Activated gamma-delta T cell (primary cell): ENCODE measurements at places on chromosomes 7 and 10.

- DNase-seq = no peak
Measured at GRCh38 chr10:36578306-36578705, 547.1 kb upstream of the ANKRD30A start.

DNA sequence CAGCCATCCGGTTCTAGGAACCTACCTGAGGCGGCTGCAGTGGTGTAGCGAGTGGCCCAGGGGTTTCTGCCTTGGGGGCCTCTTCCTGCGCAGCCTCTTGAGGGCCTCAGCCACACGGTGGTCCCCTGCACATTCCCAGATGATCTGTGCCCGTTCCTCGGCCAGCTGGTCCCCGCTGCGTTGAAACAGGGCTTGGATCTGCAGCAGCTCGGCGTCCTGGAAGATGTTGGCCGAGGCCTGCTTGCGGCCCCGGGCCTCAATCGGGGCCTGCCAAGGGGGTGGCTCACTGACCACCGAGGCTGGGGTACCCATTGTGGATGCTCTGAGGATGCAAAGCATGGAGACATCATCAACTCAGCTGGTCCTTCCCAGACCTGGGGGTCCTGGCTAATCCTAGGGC, 7.4 kb downstream of the AVPI1 start:
- no peak for DNase-seq

DNA sequence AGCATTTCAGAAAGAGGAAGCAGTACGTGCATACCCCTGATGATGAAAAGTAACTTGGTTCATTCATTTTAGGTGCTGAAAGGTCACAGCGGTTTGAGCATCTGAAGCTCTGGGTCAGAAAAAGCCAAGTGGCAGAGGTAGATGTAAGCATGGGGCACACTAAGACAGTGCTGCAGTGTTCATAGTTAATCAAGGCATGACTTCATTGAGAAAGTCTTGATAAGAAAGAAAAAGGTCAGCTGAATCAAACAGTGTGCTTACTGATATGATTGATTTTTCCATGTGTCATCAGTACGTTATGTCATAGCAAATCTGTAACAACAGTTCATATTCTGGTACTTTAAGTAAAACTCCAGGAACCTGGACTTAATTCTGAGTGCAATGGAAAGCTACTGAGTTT, 107.7 kb upstream of the PCLO start:
- DNase-seq = no peak

DNA sequence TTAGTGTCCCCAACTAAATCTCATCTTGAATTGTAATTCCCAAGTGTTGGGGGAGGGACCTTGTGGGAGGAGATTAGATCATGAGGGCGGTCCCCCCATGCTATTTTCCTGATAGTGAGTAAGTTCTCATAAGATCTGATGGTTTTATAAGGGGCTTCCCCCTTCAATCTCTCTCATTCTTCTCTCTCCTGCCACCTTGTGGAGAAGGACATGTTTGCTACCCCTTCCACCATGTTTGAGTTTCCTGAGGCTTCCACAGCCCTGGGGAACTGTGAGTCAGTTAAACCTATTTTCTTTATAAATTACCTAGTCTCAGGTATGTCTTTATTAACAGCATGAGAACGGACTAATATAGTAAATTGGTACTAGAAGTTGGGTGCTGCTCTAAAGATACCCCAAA, 365.6 kb downstream of the ANKRD7 start:
- DNase-seq = no peak

DNA sequence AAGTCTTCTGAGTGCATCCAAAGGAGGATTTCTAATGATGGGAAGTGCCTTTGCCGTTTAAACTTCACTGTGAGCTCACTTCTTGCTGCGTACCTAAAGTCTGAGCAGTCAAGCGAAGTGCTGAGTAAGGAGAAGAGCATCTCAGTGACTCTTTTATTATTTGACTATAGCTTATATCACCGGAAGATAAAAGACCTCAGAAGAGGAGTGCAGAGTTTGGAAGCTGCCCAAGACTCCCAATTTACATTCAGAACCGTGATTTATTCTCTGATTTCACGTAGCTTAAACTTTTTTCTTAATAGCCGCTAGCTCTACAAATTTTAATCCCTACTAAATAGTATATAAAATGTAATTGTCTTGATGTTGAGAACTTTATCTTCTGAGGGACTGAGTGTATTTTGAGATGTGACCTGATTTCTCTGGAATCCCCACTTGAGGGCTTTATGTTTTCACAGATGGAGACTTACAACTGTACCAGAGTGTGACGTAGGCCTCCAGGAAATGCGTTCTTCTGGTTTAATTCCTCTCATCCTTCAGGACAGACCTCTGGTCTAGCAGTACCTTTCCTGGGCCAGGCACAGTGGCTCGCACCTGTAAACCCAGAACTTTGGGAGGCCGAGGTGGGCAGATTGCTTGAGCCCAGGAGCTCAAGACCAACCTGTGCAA, 51.1 kb downstream of the CAMK1D start:
- no peak for DNase-seq

- DNase-seq = no peak
Measured at GRCh38 chr7:8015100-8015745, 46.6 kb downstream of the GLCCI1 start.

DNA sequence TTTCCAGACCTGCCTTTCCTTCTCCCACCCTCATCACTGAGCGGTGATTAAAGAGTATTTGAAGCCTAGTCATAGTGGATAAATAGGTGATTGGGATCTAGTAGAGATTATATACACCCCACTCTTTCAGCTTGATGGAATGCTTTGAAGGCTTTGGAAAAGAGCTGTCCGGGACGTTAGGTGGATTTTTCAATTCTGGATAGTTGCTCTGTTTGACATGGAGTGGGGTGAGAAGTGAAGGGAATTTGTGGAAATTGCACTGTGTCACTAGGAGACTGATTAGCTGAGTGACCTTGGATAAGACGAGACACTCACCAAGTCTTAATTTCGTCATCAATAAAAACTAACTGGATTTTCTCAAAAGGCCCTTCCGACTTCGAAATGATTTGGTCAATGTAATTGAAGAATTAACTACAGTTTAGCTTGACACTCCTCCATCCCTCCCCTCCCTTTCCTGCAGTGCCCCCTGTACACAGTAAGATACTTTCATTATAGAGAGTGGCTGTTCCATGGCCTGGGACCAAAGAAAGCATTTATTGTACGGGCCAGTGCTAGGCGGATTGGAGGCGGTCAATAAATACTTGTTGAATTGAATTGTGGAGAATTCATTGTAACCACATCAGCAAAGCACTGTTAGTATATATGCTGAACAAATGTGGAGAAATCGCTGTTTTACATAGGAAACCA, 962 bp downstream of the ZKSCAN1 start:
- DNase-seq = no peak

GRCh38 chr10:87757685-87758084, 60.3 kb downstream of the ATAD1 start:
- no peak for DNase-seq

DNA sequence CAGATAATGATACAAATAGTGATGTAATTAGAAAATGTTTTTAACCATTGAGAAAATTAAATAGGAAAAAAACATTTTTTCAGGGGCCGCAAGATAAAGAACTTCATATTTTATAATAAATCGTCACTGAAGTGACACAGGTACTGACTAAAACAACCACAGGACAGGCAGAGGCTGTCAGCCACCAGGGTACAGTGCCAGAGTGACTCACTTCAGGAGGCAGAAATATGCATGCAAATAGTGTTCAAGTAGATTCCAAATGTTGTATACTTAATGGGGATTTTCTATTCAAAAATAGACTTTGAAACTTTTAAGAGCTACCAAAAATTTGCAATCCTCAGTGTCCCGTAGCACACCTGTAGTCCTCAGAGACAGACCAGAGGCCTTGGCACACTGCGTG, 68.6 kb downstream of the FRMPD2 start:
- DNase-seq = no peak

GRCh38 chr7:42161719-42162118, 75.3 kb downstream of the GLI3 start:
- DNase-seq = no peak

DNA sequence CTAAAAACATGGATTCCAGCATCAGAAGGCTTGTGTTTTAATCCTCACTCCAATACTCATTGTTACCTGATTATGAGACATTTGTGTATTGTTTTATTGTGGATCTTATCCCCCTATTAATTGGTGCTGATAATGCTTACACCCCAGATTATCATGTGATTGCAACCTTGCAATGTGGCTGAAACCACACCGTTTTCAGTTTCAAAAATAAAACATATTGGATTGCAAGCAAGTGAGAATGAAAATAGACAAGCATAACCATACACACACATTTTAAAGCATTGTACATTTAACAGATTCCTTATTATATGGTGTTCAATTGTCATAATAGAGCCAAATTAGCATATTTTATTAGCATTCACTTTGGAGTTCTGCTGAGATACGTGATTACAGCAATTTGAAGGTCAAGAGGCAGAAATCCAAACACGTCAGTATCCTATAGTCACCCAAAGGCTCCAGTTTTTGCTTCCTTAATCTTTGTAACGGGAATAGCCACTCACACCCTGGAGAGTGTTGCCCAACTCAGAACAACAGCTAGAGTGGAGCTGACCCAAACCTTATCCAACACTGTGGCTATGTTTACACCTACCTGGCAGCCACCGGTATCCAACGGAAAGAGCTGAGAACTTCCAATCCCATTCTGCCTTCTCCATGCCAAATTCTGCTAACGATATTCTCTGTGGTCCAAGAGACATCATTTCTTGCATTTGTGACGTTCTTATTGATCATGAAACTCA, 317.1 kb upstream of the KLF6 start:
- no peak for DNase-seq

DNA sequence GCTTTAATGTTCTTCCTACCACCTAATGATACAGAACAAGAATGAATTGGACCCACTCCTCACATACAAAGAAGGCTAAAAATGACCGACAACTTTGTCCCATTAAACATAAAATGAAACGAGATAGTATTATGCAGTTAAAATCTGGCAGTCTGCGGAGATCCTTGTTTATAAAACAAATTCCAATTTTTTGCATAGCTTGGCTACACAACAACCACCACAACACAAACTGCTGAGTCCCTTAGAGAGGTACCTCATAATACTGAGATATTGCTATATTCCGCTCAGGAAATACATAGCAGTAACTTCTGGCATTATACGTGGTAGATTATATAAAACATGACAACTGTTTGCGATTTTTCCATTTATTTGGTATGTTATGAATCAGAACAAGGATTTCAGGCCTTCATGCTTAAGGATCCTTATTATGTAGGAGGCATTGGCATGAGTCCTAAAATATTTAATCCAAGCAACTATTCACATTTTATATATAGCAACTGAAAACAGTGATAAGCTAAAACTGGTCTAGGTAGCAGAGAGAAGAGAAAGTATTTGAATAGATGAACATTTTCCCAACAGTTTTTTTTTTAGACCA, 96.0 kb downstream of the ANK3 start:
- no peak for DNase-seq

DNA sequence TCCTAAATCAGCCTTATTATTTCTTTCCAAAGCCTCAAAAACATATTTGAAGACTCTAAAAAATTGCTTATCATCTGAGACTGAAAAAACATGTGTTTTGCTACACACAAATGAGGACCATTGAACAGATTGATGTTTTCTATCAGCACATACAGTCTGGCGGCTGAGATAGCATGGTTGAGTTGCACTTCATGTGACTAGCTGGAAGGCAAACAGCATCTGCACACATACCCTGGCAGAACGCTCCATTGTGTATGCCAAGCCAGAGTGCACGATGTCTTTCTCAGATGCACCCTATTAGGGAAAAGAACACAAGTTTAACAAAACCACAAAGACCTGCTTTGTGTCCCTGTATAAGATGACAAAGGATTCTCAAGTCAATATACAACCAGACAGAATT, 33.0 kb downstream of the FAM25A start:
- DNase-seq = no peak

- DNase-seq = no peak
Measured at GRCh38 chr7:26659121-26659520, 205.3 kb downstream of the SKAP2 start.

DNA sequence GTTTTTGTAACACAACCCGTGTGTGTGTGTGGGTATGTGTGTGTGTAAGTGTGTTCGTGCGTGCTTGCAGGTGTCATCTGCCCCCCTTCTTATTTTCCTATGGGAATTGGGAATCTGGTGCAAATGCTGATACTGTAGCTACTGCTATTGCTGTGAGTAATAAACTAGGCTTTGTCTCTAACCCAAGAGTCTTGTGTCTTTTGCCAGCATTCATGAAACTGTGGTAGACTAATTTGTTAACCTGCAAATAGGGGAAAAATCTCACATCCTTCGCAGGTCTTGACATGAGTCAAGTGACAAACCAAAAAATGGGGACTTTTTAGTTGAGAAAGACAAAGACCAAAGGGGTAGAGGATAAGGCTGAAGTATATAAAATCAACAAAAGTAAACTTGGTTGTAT, 57.9 kb upstream of the FAM133B start:
- no peak for DNase-seq

GRCh38 chr7:150974468-150975391, 3.4 kb downstream of the KCNH2 start:
- DNase-seq = peak; percentile 70

GRCh38 chr10:80278480-80278879, 11.0 kb downstream of the MAT1A start:
- no peak for DNase-seq

DNA sequence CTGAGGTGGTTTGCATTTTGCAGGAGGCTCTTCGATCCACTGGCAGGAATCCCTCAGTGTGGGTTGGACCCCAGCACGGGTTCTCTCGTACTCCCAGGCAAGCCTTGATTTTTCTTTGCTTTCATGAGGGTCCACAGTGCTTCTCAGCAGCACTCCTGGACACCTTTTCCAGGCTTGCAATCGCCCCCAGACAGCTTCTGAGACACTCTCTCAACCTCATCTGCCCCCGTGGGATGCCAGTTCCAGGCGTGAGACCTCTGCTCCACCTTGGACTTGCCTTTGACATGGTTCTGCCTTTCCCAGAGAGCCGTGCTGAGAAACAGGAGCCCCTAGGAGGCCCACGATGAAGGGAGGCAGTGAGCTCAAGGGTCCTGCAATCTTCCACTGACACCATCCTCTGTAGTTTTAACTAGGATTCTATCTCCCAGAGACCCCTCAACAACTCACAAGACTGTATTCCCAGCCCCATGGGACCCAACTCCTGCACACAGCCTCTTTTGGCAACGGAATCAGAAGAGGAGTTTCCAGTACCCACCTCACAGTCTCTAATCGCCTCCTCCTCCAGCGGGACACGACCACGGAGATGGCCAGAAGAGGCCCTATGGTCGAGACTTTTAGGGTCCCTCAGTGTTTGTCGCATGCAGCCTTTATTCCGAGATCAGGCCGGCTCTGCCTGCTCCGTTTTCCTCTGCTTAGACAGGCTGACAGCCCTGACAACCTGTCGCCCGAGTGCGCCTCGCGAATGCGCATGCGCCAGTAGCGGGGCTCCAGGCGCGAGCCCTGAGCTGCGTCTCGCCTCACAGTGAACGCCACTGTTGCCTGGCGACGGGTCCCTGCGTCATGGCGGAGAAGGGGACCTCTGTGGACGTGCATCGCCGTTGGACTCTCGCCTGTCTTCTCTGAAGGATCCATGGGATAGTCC, 26.0 kb upstream of the ZNF273 start:
- peak; percentile 56 for DNase-seq

- no peak for DNase-seq
Measured at GRCh38 chr10:27530477-27530876, 26.4 kb downstream of the RAB18 start.
